ENCODE measurements at places on chromosomes 13 and 19. TPM values are rescaled to one million over a fixed set of nuclear protein-coding genes. Genes with fewer than 3 reads are reported as not detected.

- H3K27me3 ChIP-seq, result peaks cover 3% of the 10 kb centered on the region
- no peaks in the 10 kb centered on the region for H3K4me1 ChIP-seq
- no peak for DNase-seq
- no peak overlapping the region for H3K27ac ChIP-seq
These were observed 45.7 kb upstream of the TDRD3 start for GRCh38 chr13:60351326-60351725.

DNA sequence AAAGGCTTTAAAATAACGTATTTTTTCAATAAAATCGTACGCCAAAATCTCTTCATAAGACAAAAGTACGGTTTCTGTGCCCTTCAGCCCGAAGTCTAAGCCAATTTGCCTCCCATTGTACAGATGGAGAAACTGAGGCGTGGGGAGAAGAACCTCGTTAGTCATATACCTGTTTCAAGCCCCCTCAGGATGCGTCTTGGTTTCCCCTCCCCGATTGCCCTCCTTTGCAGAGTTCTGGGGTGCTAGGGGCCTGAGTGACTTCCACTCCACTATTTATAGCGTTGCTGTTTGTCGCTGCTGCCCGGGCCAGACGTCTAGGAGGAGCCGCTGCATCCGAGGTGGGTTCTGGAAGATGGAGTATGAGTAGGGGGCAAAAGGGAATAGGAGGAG, 2.3 kb upstream of the LTBP4 start:
- no peak for DNase-seq
- H3K27ac ChIP-seq, result no peak overlapping the region
- no peaks in the 10 kb centered on the region for H3K36me3 ChIP-seq
- peaks cover 61% of the 10 kb centered on the region for H3K4me1 ChIP-seq
- H3K27me3 ChIP-seq, result peaks cover 47% of the 10 kb centered on the region

DNA sequence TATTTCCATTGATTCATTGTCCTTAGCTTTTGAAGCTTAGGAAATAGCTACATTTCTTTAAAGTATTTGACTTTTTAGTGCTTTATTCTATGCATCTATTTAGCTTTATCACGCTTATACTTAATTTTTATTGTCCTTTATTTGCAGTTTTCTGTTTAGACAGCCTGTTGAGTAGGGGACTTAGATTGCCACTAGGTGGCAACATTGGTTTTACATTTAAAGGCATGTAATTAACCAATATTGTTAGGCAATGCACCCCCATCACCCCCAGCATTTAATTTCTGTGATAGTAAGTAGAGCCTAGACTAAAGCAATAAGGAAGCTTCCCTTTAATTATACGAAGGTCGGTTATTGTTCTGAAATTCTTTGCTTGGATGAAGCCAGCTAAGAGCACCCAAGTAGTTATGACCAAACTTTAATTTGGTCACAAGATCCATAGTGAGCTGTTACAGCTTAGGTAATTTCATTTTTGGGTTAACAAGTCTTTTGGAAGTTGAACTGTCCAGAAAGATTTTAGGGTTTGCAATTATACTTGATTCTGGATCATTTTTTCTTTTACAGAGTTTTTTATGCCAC, 36.5 kb downstream of the B3GLCT start:
- H3K27ac ChIP-seq, result no peak overlapping the region
- DNase-seq, result no peak
- H3K36me3 ChIP-seq, result no peaks in the 10 kb centered on the region
- no peaks in the 10 kb centered on the region for H3K27me3 ChIP-seq
- H3K4me1 ChIP-seq, result no peaks in the 10 kb centered on the region

DNA sequence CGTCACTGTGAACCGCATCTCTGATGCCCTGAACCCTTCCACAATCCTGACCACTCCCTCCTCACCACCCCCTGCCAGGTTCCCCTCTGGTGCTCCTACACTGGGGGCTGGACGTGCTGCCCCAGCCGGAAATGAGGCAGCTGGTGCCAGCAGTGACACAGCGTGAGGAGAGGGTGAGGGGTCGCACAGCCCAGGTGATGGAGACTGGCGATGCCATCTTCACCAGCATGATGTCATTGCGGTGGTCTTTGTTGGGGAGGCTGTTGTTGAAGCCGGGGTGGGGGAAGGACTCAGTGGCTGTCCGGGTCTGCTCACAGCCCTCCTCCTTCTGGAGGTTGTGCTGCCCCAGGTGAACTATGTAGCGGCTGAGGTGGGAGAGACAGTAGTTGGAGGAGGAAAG, 2.5 kb downstream of the KLK11 start:
- no peak overlapping the region for H3K27ac ChIP-seq
- no peak for DNase-seq
- no peak overlapping the region for H3K4me3 ChIP-seq

- no peak within 1 kb of the TSS for H3K4me3 ChIP-seq
- no peaks in the 10 kb centered on the region for H3K36me3 ChIP-seq
- no peak within 1 kb of the TSS for H3K27ac ChIP-seq
- no peak for DNase-seq
These were observed at the start of gene MCEMP1 for GRCh38 chr19:7676854-7677253. Gene MCEMP1 (plus strand): TSS chr19:7677090. CDS start chr19:7677121, 31 bp downstream.

DNA sequence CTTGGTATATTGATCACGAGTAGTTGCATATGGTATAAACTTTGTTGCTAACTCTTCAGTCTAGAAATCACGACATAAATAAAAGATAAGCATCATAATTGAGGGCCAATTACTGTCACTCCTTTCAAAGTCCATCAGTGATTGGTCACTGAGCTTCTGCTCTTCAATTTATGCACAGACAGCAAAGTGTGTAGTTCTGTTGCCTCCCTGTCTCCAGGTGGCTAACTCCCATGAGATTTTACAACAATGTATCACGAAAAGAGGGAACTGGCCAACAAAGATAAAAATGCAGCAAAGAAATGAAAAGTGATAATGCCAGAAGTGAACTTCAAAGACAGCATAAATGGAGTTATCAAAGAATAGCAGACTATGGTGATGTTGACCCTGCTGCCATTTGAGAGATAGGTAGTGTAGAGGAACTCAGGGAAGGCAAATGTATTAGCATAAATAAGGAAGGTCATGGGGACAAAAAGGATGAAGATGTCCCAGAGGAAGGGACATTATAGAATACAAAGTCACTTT, 12.7 kb upstream of the TNFSF14 start:
- peaks cover 5% of the 10 kb centered on the region for H3K36me3 ChIP-seq
- H3K4me3 ChIP-seq, result no peak overlapping the region
- peaks cover 22% of the 10 kb centered on the region for H3K4me1 ChIP-seq
- no peak overlapping the region for H3K27ac ChIP-seq
- H3K27me3 ChIP-seq, result peaks cover 29% of the 10 kb centered on the region
- no peak for DNase-seq

GRCh38 chr19:15212711-15213110, 11.9 kb upstream of the NOTCH3 start:
- no peaks in the 10 kb centered on the region for H3K4me1 ChIP-seq
- H3K36me3 ChIP-seq, result no peaks in the 10 kb centered on the region
- no peak for DNase-seq
- H3K27me3 ChIP-seq, result no peaks in the 10 kb centered on the region
- H3K4me3 ChIP-seq, result no peak overlapping the region
- H3K27ac ChIP-seq, result no peak overlapping the region

DNA sequence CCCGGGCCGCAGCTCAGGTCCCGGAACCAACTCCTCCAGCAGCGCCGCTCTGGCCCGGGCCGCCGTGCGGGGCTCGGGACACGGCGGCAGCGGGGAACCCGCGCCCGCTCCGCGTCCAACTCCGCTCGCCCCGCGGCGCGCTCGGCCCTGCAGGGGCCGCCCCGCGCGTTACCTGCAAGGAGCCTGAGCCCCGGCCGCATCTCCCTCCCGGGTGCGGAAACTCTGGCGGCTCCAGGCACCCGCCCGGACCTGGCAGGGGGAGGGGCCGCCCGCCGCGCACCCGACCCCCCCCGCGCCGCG, at the start of gene TMTC4:
TMTC4 (minus strand) TSS at position 224 of the 300 bp plus-strand sequence. CDS start 4,433 bp downstream, outside the sequence.
- H3K4me3 ChIP-seq, result peak within 1 kb of the TSS; percentile 83
- H3K36me3 ChIP-seq, result peaks cover 13% of the 10 kb centered on the region
- H3K4me1 ChIP-seq, result peaks cover 31% of the 10 kb centered on the region
- no peak for DNase-seq
- peaks cover 14% of the 10 kb centered on the region for H3K27me3 ChIP-seq

DNA sequence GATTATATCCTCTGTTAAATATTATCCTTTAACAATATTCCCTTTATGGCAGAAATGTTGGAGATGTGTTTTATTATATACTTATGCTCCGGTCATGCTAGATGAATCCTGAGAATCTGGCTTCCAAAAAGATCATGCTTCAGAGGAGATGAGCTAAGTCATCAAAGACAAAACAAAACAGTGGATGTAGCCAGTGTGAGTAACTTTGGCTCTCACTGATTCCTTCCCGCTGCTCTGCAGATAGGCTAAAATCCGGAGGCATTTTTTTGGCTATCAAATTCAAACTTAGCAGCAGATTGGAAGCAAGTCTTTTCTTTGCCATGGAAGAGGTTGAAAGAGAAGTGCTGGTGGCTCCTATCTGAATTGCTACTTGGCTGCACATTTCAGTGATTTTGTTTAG, 295.9 kb downstream of the GPC6 start:
- no peaks in the 10 kb centered on the region for H3K27me3 ChIP-seq
- no peak overlapping the region for H3K27ac ChIP-seq
- DNase-seq, result no peak
- no peaks in the 10 kb centered on the region for H3K4me1 ChIP-seq

- H3K36me3 ChIP-seq, result no peaks in the 10 kb centered on the region
- no peak overlapping the region for H3K27ac ChIP-seq
- peaks cover 4% of the 10 kb centered on the region for H3K27me3 ChIP-seq
These were observed 97.7 kb downstream of the TEX29 start for GRCh38 chr13:111418101-111418500.

DNA sequence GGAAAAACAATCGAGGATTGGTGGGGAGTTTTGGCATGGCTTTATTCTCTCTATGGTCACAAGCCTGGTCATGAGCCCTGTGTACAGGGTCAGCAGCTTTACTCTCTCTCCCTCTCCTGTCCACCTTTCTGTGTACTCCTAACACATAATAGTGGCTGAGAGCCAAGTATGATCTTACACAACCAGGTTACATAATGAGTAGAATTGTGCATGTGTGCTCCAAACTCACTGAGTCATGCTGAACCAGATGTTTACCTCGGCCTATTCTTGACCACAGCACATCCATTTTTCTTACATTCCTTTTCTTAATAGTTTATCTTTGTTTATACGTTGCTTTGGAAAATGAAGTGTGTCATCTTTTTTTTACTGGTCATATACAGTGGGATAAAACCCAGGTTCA, 53.1 kb downstream of the ZNF254 start:
- no peaks in the 10 kb centered on the region for H3K27me3 ChIP-seq
- H3K4me3 ChIP-seq, result no peak overlapping the region
- no peak overlapping the region for H3K27ac ChIP-seq
- DNase-seq, result no peak
- no peaks in the 10 kb centered on the region for H3K4me1 ChIP-seq
- peaks cover 22% of the 10 kb centered on the region for H3K36me3 ChIP-seq

- H3K36me3 ChIP-seq, result no peaks in the 10 kb centered on the region
- H3K27me3 ChIP-seq, result no peaks in the 10 kb centered on the region
- H3K27ac ChIP-seq, result no peak overlapping the region
- DNase-seq, result no peak
- no peak overlapping the region for H3K4me3 ChIP-seq
- no peaks in the 10 kb centered on the region for H3K4me1 ChIP-seq
These were observed 93.5 kb upstream of the MRI1 start for GRCh38 chr19:13670846-13671245.

DNA sequence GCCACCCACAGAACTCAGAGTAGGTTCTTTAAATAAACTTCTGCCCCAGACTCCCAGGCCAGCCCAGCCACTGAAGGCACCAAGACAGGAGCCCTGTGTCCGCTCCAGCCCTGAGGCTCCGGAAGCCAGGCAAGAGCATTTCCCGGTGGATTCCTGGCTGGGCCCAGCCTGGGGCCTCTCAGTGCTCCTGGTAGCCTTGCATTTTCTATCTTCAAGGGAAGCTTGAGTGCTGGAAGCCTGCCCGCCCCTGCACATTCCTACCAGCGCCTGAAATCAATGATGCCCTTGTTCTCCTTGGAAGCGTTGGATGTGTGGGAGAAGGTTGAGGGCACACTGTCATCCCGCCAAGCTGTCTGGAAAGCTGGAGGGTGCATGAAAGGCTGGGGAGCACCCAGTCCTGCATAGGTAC, 70.3 kb downstream of the ALOX5AP start:
- H3K27ac ChIP-seq, result no peak overlapping the region
- H3K36me3 ChIP-seq, result no peaks in the 10 kb centered on the region
- H3K27me3 ChIP-seq, result no peaks in the 10 kb centered on the region
- H3K4me3 ChIP-seq, result no peak overlapping the region
- peaks cover 14% of the 10 kb centered on the region for H3K4me1 ChIP-seq

DNA sequence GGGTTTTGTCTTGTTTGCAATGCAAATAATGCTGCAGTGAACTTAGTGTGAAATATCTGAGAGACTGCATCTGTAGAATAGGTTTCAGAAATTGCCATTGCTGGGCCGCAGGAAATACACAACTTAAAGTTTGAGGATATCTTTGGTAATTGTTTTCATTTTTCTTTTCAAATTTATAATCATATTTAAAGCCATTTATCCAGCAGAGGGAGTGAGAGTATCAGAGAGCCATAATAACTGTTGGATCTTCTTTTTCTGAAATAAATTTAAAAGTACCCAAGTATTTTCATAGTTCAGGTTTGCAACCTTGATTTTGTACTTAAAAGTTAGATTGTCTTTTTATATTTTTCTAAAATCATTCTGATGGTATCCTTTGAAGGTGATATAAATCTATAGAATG, 99.4 kb downstream of the ZMYM2 start:
- peaks cover 7% of the 10 kb centered on the region for H3K4me1 ChIP-seq
- no peak overlapping the region for H3K4me3 ChIP-seq
- DNase-seq, result no peak
- H3K27me3 ChIP-seq, result no peaks in the 10 kb centered on the region
- H3K27ac ChIP-seq, result no peak overlapping the region
- H3K36me3 ChIP-seq, result peaks cover 35% of the 10 kb centered on the region

GRCh38 chr13:33554919-33555791, 262.8 kb upstream of the RFC3 start:
- H3K27me3 ChIP-seq, result no peaks in the 10 kb centered on the region
- no peak for DNase-seq
- H3K4me1 ChIP-seq, result peaks cover 10% of the 10 kb centered on the region

GRCh38 chr19:15320116-15320515, 12.2 kb downstream of the BRD4 start:
- DNase-seq, result no peak
- peaks cover 14% of the 10 kb centered on the region for H3K36me3 ChIP-seq
- no peak overlapping the region for H3K4me3 ChIP-seq
- peaks cover 73% of the 10 kb centered on the region for H3K4me1 ChIP-seq

- peak; percentile 51 for DNase-seq
- H3K4me3 ChIP-seq, result no peak overlapping the region
- peak overlapping the region; percentile 93 for H3K27ac ChIP-seq
- H3K36me3 ChIP-seq, result peaks cover 41% of the 10 kb centered on the region
These were observed 7.8 kb downstream of the CIC start for GRCh38 chr19:42276821-42277220.

The RFPL4AL1 gene
- total RNA-seq, result not detected

The NCCRP1 gene
- not detected for total RNA-seq

The SLC25A41 gene
- not detected for total RNA-seq

Data from activated CD4-positive, alpha-beta memory T cell treated with anti-CD3 and anti-CD28 coated beads, Interleukin-2, amount 10 ng/mL, durations not matched to agents 7 days and 5 days (primary cell).